GM04504 (cell line): ENCODE measurements at places on chromosomes 16 and 17.

- no peak for DNase-seq
Observed at GRCh38 chr16:49548325-49548970, 174.8 kb downstream of the C16orf78 start.

DNA sequence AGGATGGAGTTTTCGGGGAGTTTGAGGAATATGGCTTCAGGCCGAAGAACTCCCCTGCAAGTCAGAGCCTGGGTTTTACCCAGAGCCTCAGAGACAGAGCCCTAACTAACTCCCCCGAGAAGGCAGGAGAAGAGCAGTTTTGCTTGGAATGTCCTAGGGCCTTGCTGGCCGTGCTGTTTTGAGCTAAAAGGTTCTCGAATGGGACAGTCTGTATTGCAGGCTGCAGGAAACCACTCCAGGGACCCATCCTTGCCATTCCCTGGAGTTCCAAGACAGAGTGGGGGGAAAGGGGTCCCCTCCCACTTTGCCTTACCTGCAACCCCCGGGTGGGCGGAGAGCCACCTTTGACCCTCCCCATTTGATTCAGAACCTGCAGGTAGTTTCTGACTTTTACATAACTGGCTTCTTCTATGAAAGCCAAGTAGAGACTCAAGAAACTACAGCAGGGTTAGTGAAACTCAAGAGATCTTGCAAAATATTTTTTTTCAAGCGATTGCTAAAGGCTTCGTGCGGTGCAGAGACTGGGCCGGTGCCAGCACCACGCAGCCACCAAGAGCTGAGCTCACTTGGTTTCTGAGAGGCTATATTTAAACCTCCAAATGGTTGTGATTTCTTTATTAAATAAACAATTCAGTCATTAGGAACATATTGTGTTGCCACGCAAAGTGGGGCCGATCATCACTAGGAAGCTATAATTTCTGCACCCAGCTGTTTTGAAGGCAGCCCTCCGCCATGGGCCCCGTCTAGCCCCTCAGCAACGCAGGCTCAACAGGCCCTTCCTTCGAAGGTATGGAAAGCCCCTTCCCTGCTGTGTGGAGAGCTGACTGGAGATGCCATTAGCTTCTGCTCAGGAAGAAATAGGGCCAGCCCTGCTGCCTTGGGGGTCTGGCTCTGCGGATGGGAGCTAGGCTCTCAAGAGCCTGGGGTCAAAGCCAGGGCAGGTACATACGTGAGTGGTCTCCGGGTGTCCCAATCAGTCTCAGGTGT is 223.0 kb downstream of the NTN1 start:
- peak; percentile 61 for DNase-seq

DNA sequence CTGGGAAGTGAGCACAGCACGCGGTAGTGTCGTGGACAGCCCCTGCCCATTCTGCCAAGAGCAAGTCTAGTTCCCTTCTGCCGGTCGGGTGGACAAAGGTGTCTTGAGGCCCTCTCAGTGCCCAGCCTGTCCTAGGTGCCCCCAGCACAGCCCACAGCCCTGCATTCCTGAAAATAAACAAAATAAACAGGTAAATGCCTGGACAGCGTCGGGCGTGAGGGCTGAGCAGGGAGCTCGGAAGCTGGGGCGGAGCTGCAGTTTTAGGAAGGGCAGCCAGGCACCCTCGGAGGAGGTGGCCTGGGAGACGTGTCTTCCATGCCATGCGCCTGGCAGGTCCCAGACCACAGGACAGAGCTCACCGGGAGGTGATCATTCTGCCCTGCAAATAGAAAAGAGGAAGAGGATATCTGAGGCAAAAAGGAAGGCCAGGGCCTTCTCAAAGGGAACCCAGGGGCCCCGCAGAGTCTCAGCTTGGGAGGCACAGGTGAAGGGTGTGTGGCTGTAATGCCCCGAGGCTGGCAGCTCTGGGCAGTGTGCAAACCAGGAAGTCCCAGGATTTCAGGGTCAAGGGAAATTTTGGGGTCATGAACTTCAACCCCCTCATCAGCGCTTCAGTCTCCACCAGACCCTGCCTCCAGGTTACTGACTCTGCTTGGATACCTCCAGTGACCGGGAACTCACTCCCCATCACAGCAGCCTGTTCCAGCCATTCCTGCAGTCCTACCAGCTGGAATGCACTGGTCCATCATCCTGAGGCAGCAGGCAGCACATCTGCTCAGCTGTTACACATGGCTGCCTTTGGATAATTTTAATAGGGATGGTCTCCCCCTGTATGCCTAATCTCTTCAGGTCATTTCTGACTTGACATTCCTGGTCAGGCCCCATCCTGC is 1.7 kb downstream of the ZNF469 start:
- DNase-seq: no peak

DNA sequence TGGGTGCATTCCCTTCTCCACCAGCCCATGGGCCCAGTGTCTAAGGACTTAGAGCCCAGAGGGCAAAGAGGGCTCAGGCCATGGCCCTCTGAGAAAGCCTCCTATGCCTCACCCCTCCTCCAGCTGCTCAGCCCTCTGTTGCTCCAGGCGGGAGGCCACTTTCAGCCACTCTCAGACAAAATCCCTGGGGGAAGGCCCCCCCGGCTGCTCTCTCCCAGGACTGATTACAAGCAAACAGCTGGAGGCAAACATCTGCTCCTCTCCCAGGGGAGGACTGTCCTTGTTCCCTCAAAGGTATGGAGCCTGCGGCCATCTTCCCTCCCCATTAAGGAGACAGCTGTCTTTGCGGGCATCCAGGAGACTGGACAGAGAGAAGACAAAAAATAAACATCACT is 54.9 kb upstream of the DLX4 start:
- no peak for DNase-seq

GRCh38 chr17:68101987-68102314 is 66.4 kb downstream of the KPNA2 start:
- no peak for DNase-seq

- DNase-seq: no peak
Observed at GRCh38 chr16:4487955-4488498, 11.8 kb downstream of the HMOX2 start.

DNA sequence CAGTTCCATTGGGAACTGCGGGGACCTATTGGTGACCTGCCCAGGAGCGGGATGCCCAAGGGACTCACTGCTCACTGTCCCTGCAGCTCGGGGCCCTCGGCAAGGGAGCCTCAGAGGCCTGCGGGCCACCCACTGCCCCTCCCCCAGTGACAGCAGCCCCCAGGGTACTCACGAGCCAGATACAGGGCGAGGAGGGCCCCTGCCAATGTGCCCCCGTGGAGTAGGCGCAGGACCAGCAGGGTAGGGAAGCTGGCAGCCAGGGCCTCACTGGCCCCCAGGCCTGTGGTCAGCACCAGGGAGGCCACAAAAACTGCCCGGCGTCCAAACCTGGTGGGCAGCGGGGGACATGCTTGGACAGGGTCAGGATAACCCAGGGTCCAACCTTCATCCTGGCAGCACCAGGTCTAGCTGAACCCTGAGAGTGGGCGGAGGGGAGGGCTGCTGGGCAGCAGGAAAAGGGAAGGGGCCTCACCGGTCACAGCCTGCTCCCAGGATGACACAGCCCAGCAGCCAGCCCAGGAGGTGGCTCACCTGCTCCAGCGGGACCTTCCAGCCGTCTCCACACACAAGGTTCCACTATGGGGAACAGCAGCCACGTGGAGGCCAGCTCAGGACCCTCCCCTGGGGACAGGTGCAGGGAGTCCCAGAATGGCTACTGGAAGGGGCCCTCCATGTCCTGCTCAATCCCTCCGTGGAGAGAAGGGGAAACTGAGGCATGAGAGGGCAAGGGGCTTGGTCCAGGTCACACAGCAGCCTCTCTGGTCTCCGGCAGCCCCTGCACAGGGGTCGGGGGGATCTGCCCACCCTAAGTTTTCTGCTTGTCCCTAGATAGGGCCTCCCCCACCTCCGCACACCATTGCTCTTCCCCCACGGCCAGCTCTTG is 855 bp downstream of the SLC22A31 start:
- no peak for DNase-seq

- DNase-seq: no peak
Observed at GRCh38 chr16:7013990-7014389, 318.7 kb upstream of the RBFOX1 start.

DNA sequence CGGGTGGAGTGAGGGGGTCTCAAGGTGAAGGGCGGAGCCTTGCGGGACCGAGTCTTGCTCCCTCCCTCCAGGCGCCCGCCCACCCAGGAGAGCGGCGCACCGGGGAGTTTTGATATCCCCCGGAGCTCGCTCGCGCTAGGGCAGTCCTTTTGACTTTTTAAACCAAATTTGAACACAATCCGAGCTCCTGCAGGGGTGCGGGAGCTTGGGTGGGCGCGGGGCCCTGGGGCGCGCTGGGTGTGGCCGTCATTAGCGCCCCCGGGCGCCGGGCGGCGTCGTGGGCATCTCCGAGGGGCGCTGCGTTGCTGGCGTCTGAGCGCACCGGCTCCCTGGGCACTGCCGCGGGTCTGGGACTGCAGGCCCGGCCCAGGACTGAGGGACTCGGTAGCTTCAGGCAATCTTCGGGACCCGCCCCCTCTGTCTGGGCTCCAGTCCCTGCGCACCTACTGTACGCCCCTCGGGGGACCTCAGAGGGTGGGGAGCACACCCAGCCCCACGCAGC is 10.9 kb downstream of the MAF start:
- no peak for DNase-seq

GRCh38 chr17:48093341-48094045 is 7.8 kb downstream of the CBX1 start:
- no peak for DNase-seq

GRCh38 chr16:3957344-3957980 is 76.9 kb upstream of the CREBBP start:
- DNase-seq: no peak

- DNase-seq: no peak
Observed at GRCh38 chr16:57993897-57994296, 6.6 kb downstream of the ZNF319 start.

DNA sequence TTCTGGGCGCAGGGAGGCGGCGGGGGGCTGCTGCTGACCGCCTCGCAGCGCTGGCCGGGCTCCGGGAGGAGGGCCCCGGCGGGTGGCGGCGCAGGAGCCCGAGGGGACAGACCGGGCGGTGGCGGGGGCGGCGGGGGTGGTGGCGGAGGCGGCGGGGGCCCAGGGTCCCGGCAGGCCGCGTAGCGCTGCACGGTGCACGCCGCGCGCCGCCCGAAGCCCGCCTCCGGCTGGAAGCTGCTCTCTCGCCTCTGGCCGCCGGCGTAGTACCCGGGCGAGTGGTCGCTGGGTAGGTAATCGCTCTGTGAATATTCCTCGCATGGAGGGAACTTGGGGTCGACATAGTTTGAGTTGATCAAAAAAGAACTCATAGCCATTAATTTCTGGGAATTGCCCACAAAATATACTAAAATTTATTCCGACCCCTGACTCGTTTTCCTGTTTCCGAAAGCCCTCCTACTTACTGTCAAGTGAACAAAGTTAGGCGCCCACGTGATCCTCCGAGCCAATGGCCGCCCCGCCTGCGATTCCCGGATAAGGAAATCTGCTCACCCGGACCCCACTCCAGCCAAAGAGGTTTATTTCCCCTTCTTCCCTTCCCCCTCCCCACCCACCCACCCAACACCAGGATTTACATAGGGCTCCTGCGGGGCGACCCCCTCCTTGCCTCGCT is at the start of gene HOXB4:
TSS of gene HOXB4 (minus strand) at position 405 of the 670 bp plus-strand sequence. CDS start at position 374, 31 bp downstream.
- DNase-seq: no peak

- DNase-seq: no peak
Observed at GRCh38 chr17:45223539-45224528, 2.1 kb downstream of the FMNL1 start.

GRCh38 chr16:80084614-80085013 is 456.2 kb upstream of the DYNLRB2 start:
- no peak for DNase-seq

- peak; percentile 98 for DNase-seq
Observed at GRCh38 chr17:1714427-1714979, 4.3 kb upstream of the TLCD2 start.

- no peak for DNase-seq
Observed at GRCh38 chr17:76506408-76507345, 5.5 kb upstream of the RHBDF2 start.

DNA sequence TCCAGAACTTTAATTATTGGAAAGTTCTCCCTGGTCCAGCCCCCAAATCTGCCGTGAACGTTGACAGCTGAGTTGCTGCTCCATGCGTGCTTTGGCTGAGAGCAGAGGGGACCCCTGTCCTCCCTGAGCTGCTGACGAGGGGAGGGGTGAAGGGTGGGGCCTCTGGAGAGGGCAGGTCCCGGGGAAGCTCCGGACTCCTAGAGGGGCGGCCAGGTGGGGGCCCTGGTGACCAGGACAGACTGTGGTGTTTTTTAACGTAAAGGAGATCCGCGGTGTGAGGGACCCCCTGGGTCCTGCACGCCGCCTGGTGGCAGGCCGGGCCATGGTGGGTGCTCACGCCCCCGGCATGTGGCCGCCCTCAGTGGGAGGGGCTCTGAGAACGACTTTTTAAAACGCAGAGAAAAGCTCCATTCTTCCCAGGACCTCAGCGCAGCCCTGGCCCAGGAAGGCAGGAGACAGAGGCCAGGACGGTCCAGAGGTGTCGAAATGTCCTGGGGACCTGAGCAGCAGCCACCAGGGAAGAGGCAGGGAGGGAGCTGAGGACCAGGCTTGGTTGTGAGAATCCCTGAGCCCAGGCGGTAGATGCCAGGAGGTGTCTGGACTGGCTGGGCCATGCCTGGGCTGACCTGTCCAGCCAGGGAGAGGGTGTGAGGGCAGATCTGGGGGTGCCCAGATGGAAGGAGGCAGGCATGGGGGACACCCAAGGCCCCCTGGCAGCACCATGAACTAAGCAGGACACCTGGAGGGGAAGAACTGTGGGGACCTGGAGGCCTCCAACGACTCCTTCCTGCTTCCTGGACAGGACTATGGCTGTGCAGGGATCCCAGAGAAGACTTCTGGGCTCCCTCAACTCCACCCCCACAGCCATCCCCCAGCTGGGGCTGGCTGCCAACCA is at the start of gene MC1R:
TSS of gene MC1R (plus strand) at position 410 of the 895 bp plus-strand sequence. CDS start at position 807, 397 bp downstream.
- DNase-seq: no peak

DNA sequence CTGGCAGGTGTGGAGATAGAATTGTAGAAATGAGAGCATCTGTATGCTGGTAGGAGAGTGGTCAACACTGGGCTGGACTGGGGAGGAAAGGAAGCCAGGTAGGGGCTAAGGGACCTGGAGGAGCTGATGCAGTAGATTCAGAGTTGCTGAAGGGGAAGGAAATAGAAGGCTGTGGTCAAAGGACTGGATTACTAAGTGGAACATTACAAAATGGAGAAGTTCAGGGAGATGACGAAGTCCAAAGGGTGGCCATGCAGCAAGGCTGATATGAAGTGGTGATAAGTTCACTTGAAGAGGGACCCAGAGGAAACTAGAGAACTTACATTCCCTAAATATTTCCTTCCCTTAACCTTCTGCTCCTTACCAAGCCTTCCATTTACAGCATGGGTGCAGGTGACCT is 8.6 kb upstream of the CCL2 start:
- no peak for DNase-seq

GRCh38 chr16:63690961-63691360 is 1430.9 kb downstream of the CDH11 start:
- no peak for DNase-seq

DNA sequence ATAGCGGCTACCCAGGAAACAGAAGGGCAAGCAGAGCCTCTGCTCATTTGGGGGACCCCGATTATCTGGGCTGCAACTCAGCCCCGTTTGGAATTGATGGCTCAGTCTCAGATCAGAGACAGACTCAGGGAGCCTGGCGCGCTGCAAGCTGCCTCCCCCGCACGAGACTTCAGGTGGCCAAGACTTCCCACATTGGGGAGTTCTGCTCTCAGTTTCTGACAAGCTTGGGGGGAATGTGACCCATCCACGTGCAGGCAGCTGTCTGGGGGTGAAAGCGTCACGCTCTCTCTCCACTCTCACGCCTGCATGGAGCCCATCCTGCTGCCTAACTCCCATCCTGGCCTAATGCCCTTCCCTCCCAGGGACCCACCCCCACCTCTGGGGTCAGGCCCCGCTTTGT is 157.6 kb upstream of the GSE1 start:
- DNase-seq: no peak
